Fibroblast of lung (primary cell): ENCODE measurements at places on chromosomes 3 and 15.
A peak's percentile ranks its signal among the peaks of the same experiment; 100 is the strongest.

DNA sequence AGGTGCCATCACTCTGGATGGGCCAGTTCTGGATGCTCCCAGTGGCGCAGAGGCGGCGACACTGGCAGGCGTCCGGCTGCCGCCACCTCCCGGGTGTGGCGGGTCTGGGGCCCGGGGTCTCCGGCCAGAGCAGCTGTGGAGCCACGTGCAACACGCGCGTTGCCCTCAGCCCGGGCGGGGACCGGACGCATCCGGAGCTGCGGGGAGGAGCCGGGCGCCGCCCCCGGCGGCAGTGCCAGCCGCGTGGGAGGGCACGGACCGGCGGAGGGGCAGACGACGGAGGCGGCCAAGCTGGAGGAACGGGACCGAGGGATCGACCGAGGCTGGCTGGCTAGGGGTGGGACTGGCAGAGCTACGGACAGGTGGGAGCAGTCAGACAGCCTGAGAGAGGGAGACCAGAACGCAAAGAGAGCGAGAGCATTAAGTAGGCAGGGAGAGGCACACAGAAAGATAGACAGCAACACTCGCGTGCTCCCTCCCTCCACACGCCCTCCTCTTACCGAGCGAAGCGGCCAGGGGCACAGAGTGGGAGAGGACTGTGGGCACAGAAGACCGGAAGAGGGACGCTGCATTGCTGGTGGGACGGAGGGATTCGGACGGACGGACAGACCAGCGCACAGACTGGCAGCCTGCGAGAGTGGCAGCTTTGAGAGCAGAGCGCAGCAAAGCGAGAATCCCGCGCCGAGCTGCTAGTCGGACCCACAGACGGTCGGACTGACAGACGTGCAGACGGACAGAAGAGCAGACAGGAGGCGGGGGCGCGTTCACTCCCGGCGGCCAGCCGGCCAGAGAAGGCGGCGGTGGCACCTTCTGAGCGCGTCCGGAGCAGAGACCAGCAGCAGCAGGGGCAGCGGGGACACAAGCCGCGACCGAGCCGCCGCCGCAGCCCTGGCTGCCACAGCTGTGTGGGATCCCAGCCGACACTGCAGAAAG, at the start of gene ARPP21:
TSS of gene ARPP21 (plus strand) at position 272 of the 933 bp plus-strand sequence. CDS start 42,227 bp downstream, outside the sequence.
- no peak for DNase-seq

- DNase-seq: peak; percentile 6
Measured at GRCh38 chr15:63678393-63678792, 81.2 kb downstream of the FBXL22 start.

GRCh38 chr3:16522834-16523233, 9.3 kb upstream of the RFTN1 start:
- no peak for DNase-seq

- no peak for DNase-seq
Measured at GRCh38 chr15:55008421-55008820, 188.3 kb downstream of the RSL24D1 start.
